ENCODE measurements at places on chromosomes 4 and X.

DNA sequence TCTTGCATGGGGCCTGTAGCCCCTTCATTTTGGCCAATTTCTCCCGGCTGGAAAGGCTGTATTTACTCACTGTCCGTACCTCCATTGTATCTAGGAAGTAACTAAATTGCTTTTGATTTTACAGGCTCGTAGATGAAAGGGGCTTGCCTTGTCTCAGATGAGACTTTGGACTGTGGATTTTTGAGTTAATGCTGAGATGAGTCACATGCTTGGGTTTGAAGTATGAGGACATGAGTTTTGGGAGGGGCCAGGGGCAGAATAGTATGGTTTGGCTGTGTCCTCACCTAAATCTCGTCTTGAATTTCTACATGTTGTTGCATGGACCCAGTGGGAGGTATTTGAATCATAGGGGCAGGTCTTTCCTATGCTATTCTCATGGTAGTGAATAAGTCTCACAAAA is 407.6 kb upstream of the NDST3 start:
- no peak for DNase-seq

DNA sequence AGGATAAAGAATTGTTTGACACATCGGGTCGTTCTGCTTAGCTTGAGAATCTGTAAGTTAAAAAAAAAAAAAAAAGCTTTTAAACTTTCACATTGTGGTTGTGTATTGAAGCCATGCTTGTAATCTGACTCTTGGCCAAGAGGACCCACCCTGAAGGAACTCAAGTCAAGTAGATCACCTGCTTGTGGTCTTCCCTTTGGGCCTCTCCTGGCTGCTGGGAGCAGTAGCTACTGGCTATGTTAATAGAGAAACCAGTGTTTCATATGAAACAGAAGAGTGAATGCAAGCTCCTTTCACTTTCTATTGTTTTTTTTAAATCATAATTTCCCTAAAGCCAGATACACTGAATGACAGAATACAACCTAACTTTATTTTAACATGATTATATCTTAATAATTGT is 402.4 kb upstream of the NDST4 start:
- DNase-seq = no peak

GRCh38 chr4:1250527-1250812 is 1.5 kb upstream of the CTBP1 start:
- no peak for DNase-seq

DNA sequence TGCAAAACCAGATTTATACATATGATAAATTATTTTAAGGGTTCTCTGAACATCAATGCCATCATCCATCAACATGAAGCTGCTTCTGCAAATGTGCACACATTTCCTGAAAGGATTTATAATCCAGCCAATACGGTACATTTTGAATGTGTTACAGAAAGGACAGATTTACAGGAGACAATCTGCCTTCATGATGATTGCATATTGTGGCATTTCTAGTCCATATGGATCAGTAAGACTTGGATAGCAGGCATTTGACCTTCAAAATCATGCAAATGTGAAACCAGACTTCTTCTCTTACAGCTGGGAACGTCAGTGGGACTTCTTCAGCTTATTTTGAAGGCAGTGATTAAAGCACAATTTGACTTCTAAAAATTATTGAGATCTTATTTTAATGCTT is 217.3 kb upstream of the GK2 start:
- no peak for DNase-seq

GRCh38 chr4:122479935-122480416 is 23.5 kb upstream of the IL2 start:
- no peak for DNase-seq

DNA sequence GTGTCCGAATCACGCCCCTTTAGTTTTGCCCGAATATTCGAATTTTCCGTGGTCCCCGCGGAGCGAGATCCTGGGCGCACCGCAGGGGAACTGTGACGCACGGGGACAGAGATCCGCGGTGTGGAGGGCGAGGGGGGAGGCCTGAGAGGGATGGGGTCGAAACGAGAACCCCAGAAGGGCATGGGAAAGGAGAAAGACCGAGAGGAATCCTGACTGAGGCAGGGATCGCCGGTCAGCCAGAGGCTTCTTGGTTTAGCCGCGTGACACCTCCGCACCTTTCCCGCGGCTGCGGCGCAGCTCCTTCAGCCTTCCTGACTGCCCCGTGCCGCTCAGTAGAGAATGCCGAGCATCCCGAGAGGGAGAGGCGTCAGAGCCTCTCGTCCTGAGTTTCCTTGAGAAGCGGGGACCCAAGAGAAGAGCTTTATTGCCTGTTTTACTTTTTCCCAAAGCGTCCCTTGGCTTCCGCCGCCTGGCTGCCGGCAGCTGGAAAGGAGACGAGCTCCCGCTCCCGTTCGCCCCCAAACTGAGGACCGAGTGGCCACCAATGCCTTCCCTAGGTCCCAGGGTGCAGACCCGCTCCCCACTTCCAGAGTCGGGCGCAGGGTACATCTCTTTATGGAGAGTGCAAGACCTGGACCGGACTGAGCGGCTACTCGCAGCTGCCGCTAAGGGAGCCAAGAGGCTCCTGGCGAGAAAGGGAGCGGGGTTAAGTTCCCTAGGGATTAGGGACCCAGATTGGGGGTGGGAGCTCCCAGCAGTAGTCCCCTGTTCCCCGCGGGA is 911 bp upstream of the GPR50 start:
- DNase-seq = no peak

- DNase-seq = no peak
Observed at GRCh38 chr4:162409048-162409447, 245.2 kb upstream of the FSTL5 start.

DNA sequence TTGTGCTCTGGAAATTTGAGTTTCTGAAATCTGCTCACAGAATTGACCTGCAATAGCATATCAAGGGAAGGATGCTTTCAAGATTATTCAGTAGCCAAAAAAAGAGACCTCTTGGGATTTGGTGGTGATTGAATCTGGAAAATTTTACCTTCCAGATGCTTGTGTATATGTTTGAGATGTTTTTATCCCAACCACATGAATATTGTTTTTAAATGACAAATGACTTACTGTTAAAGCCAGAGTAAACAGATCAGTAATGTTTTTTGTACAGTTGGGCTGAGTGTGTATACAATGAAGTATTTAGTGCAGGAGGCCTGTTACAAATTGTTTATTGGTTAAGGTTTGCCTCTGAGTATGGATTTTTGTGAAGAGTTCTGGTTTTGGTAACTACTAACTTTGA is 126.5 kb downstream of the CBR4 start:
- DNase-seq = no peak

- DNase-seq = peak; percentile 37
Observed at GRCh38 chr4:169723207-169723965, 34.4 kb downstream of the HPF1 start.

DNA sequence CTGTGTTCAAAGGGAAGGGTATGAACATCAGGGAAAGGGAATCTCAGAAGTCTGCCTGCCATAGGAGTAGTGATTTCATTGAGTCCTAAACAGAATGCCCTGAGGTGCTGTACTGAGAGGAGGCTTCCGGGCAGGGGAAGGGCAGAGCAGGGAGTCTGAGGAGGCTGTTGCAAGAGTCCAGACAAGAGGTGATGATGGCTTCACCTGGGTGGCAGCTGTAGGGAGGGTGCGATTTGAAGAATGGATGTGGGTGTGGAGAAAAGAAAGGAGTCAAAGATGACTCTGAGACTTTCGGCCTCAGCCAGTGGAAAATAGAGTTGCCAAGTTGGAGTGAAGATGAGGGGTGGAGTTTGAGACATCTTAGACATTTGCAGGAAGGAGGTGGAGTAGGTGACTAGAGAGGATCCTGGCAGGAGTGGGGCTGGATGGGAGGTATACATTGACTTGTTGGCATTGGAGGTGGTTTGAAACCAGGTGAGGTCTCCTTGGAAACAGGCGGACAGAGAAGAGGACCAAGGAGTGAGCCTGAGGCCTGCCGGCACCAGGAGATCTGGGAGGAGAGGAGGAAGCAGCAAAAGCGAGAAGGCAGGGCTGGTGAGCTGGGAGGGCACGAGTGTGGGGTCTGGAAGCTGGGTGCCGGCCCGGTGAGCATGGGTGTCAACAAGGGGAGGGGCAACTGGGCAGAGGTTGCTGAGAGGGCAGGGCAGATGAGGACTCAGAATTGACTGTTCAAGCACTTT is 24.2 kb downstream of the TBC1D14 start:
- no peak for DNase-seq

DNA sequence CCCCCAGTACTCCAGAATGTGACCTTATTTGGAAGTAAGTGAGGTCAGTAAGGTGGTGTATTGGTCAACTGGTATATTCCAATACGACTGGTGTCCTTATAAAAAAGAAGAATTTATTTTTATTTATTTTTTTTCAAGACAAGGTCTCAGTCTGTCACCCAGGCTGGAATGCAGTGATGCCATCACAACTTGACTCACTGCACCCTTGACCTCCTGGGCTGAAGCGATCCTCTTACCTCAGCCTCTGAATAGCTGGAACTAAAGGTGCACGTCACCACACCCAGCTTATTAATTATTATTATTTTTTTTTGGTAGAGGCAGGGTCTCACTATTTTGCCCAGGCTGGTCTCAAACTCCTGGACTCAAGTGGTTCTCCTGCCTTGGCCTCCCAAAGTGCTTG is 115.1 kb upstream of the PITX2 start:
- DNase-seq = no peak

- no peak for DNase-seq
Observed at GRCh38 chr4:89134775-89135319, 23.5 kb downstream of the TIGD2 start.

- no peak for DNase-seq
Observed at GRCh38 chr4:94349193-94349592, 6.6 kb upstream of the HPGDS start.

DNA sequence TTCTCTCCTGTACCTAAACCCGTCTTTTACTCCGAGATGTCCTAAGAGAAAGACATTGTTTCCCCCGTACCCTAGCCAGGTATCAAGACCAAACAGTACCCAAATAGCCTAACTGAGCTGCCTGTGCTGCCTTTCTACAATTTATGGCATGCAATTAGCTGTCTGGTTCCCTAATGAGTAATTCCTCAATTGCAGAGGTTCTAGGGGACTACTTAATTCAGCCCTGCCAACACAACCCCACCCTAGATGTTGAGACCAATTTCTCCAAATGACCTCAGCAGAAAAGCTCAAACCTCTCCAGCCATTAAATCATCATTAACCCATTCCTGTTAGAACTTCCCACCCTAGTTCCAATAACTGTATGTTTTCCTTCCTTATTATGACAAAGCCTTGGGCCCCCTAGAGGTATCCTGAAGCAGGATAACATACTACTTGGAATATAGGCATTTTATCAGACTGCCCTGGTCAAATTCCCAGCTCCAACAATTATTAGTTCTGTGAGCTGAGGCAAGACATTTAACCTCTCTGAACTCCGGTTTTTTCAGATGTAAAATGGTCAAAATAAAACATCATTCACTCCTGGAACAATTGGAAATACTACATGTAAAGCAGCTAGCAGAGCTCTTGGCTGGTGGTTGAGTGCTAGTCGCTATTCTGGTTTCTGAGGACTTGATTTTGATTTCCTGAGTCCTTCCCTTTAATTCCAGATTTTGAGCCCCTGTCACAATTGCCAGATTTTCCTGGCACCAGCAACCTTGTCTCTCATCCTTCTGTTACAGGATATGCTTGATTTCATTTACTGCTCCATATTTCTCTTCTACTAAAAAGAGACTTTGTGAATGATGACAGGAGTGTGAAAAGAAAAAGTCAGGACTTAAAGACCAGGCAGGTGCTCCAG is 244.6 kb upstream of the TENM3 start:
- DNase-seq = no peak

DNA sequence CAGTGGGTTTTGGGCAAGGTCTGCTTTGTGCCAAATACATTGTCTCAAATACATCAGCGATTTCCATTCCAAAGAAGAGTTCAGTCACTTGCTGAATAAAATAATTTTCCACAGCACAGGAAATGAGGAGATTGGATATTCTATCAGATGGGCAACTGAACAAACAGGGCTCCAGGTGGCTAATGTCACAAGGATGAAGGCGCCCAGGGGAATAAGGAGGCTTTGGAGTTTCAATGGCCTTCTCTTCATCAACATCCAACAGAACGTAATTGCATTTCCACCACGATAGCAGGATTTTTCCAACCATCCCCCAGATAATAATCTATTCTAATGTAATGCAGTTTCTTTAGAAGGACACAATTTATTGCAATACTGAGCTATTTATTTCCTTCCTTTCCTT is 104.7 kb upstream of the KLHL13 start:
- DNase-seq = no peak

GRCh38 chrX:1601768-1602085 is 10.3 kb downstream of the AKAP17A start:
- no peak for DNase-seq

GRCh38 chr4:87051121-87051713 is 116.4 kb downstream of the AFF1 start:
- no peak for DNase-seq

- DNase-seq = peak; percentile 69
Observed at GRCh38 chr4:1011022-1011665, at the start of gene FGFRL1. TSS of gene FGFRL1 (plus strand) at chr4:1011626. CDS start at chr4:1012486, 860 bp downstream.

- DNase-seq = no peak
Observed at GRCh38 chr4:30767147-30767845, 47.1 kb downstream of the PCDH7 start.

- no peak for DNase-seq
Observed at GRCh38 chr4:44859477-44859876, 133.1 kb upstream of the GNPDA2 start.

DNA sequence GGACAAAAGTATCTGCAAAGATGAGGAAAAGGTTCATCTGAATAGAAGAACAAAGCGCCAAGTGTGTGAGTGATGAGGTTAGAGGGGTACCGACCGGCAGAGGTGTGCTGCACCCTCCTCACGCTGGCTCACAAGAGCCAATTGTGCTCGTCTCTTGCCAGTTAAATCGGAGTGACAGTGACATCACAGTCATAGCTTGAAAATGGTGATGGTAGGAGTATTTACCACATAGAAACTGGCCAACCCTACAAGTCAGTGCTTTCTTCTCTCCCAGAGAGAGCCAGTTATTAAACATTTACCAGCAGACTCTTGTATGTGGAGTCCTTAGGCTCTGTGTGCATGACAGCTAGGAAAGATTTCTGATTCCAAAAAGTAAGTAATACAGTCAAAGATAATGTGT is 32.4 kb downstream of the CLDN22 start:
- no peak for DNase-seq

- peak; percentile 75 for DNase-seq
Observed at GRCh38 chrX:135974279-135974856, 580 bp upstream of the MMGT1 start.

- no peak for DNase-seq
Observed at GRCh38 chr4:153806073-153806472, 17.2 kb upstream of the SFRP2 start.

DNA sequence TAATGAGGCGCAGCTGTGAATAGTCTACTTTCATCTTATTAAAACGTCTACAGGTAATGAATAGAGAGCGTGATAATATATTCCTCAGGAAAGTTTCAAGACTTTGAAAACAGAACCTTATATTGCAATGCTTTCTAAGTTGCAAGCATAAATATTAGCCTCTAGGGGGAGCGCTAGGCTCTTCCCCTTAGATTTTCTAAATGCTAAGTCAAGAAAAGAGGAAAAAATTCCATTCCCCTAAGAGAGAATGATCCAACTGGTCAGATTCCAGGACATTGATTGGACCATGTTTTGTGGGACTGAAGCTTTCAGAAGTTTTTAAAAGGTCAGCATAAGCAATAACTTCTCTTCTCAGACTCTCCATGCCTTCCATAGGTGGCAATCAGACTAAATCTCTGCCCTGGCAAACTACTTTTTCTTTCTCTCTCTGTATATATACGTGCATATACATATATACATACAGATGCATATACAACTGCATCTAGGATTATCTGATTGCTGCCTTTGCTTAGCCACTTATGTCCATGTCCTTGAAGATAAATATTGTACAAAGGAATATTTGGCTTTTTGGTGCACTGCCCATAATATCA is 492.9 kb downstream of the INPP4B start:
- DNase-seq = peak; percentile 26

GRCh38 chrX:133444952-133445831 is 29.9 kb upstream of the GPC4 start:
- DNase-seq = no peak

Data from Jurkat, Clone E6-1 (cell line).